LHCN-M2 (cell line): ENCODE measurements at places on chromosomes 11 and 22. TPM values are rescaled to one million over a fixed set of nuclear protein-coding genes. Genes with fewer than 3 reads are reported as not detected.

DNA sequence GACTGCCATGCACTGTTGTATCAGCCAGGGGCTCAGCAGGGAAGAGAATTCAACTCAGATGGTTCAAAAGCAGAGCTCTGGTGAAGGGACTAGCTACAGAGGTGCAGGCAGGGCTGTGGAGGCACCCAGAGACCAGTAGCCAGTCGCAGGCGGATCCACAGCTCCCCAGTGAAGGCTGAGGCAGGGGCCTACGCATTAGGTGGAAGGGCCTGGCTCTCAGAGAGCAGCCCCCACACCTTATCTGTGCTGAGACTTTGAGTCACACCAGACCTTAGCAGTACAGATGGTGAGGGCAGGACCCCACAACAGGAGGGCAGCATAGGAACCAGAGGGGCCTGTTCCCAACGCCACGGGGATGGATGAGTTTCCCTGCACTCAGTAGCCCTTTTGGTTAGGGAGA lies 189.6 kb downstream of the DSCAML1 start:
- no peak for DNase-seq

DNA sequence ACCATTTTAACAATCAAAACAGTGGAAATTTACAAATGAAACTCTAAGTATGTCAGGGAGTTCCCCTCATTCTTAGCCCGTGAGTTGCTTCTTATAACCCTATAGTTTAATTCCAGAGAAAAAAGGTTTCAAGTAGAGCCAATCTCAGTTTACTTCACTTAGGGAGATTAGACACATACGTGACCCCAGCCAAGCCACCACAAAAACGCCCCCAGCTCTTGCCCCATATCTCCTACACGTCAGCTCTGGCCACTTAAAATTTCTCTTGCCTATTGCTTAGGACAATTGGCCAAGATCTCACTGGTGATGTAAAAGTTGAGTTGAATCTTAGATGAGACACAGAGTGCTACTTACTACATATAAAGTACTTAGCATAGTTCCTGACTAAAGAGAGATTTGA lies 166.4 kb downstream of the ETS1 start:
- DNase-seq = no peak

The STK33 gene
- 0.40 and 0.51 TPM in 2 replicates for total RNA-seq

GRCh38 chr22:31883989-31884388 lies 60.3 kb upstream of the YWHAH start:
- DNase-seq = no peak

GRCh38 chr11:13927481-13927880 lies 35.0 kb upstream of the SPON1 start:
- DNase-seq = no peak

- DNase-seq = no peak
Observed at GRCh38 chr11:69339041-69339733, 45.2 kb downstream of the MYEOV start.

The TTC36 gene
- total RNA-seq = 0.32 and 0.86 TPM in 2 replicates

DNA sequence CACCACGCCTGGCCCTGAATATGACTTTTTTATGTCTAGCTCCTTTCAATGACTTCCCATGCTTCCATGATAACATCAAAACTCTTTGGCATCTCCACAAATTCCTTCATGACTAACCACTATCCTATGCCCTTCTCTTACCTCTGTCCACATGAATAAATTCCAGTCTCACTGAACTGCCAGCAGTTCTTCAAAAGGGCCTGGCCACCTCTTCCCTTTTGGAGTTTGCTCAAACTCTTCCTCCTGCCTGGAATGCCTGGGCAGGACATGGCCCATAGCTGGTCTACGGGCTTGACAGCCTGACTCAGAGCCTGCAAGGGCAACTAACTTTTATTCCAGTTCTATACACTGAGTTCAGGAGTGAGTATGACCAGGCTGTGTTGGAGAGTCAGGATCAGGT lies 41.8 kb upstream of the ZBTB16 start:
- no peak for DNase-seq

- DNase-seq = no peak
Observed at GRCh38 chr11:91921974-91922373, 302.6 kb upstream of the FAT3 start.

DNA sequence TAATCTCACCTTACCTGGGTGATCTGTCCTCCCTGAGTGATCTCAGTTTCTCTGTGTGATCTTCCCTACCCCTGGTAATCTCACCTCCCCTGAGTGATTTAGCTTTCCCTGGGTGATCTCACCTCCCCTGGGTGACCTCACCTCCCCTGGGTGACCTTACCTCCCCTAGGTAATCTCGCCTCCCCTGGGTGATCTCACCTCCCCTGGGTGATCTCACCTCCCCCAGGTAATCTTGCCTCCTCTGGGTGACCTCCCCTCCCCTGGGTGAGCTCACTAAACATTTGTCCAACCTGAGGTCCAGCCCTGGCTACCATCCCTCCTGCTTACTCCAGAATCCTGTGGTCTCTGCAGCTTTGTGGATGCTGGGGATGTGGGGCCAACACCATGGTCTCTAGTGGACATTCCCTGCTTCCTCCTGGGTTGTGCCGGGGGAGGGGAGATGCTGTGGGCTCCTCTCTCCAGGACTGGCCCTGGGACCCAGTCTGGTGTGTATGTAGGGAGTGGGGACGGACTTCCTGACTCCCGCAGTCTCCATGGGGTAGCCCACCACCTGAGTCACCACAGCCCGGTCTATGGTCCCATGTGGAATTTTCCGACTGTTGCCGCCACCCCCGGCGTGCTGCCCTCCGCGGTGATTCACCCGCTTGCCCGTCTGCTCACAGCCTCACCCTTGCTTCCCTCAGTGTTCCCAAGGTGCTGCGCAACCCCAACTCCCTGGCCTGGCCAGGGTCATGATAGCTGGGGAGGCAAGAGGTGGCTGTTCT lies 9.9 kb downstream of the LSP1 start:
- DNase-seq = peak; percentile 80

DNA sequence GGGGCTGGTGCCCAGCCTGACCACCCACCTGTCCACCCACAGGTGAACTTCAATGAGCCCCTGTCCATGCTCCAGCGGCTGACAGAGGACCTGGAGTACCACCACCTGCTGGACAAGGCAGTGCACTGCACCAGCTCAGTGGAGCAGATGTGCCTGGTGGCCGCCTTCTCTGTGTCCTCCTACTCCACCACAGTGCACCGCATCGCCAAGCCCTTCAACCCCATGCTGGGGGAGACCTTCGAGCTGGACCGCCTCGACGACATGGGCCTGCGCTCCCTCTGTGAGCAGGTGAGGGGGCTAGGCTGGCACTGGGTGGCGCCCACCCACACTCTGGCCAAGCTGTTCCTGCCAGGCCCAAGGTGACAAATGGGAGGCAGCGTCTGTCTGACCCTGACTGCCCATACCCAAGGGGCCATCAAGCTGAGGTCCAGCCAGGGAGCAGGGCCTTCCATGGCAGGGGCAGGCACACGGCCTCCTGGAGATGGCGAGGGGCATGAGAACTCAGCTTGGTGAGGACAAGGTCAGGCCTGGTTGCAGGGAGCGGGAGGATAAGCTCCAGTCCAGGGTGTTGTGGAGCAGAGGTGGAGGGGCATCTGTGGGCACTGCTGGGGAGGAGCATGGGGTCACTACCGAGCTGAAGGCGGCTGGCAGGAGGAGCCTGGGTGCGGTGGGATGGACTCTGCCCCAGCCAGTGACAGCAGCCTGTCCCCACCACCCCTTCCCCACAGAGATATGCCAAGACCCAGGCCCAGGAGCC lies 77.7 kb downstream of the MORC2 start:
- DNase-seq = peak; percentile 19

DNA sequence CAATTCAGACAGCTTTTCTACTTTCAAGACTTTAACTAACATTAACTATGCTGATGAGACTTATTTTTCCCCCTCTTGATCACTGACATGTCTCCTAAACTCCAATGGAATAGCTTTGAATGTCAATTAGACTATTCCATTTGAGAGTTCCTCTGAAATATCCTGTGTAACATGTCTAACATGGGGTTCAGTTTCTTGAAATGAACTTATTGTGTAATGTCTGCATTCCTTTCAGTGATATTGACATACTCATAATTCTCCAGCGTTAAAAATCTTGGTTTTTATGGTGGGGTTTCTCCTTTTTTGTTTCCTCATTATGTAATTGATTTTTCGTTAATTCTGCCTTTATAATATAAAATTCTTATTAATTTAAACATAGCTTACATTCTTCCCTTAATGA lies 37.7 kb upstream of the SPTBN2 start:
- no peak for DNase-seq

- no peak for DNase-seq
Observed at GRCh38 chr22:17281440-17281841, 62.2 kb upstream of the ADA2 start.
